ENCODE measurements at places on chromosomes 2 and 18.

- no peak for DNase-seq
Observed at GRCh38 chr2:134446383-134447017, 192.6 kb downstream of the MGAT5 start.

DNA sequence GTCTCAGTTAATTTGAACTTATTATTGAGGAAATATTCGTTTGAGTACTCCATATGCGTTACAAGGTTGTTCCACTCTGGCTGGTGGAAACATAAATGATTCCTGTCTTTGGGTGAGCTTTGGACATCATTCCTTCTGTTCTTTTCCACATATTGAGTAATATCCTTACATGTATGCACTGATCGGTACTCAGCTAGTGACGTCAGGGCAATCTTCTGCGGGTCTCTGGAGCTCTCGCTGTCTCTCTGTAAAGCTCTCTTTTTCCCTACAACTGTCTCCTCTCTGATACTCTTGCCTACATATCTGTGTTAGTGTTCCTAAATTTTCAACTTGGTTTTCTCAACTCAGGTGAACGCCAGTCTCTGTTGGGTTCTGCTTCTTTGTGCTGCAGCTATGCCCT is 23.4 kb upstream of the IL36G start:
- no peak for DNase-seq

GRCh38 chr18:3666526-3667254 is 216.7 kb downstream of the TGIF1 start:
- DNase-seq: no peak

DNA sequence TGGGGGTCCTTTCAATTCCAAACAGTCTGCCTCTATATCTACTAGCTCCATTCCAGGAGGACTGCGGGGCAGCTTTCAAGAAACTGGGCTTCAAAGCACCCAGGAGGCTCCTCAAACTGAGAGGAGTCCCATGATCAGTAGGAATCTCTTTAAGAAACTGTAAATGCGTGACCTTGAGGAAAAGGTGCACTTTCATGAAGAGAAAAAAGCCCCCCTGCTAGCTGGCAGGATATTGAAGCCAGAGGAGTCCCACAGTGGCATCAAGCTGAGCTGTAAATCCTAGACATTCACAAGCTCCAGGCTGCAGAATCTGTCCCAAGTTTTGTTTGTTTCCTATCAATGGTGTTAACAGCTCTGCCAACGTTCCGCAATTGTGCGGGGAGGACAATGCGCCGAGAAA is 790.1 kb downstream of the SLC4A3 start:
- no peak for DNase-seq

DNA sequence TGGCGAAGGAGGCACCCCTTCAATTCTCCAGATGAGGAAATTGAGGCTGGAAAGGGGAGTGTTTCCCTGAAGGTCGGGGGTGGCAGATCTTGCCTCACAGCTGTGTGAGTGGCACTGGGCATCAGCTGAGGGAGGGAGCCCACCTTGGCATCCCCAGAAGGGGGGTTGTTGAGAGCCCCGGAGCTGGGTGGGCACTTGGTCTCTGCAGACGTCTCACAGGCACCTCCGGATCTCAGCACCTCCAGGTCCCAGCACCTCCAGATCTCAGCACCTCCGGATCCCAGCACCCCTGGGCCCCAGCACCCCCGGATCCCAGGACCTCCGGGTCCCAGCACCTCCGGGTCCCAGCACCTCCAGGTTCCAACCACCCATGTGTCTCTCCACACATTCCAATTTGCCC is 137.9 kb downstream of the NFATC1 start:
- no peak for DNase-seq

GRCh38 chr2:57552885-57553284 is 493.7 kb upstream of the VRK2 start:
- no peak for DNase-seq

GRCh38 chr18:3458378-3458777 is 8.4 kb downstream of the TGIF1 start:
- DNase-seq: no peak
